ENCODE measurements at places on chromosomes 4 and X. TPM values are rescaled to one million over a fixed set of nuclear protein-coding genes. Genes with fewer than 3 reads are reported as not detected.

GRCh38 chr4:121226362-121226761 lies 62.2 kb upstream of the TNIP3 start:
- H3K27ac ChIP-seq: no peak overlapping the region
- no peaks in the 10 kb centered on the region for H3K27me3 ChIP-seq
- DNase-seq: no peak
- H3K4me1 ChIP-seq: no peaks in the 10 kb centered on the region

- H3K36me3 ChIP-seq: no peaks in the 10 kb centered on the region
- H3K4me3 ChIP-seq: no peak overlapping the region
- no peaks in the 10 kb centered on the region for H3K27me3 ChIP-seq
- no peaks in the 10 kb centered on the region for H3K4me1 ChIP-seq
- no peak overlapping the region for H3K27ac ChIP-seq
- no peak for DNase-seq
These were observed 167.9 kb downstream of the CORIN start for GRCh38 chr4:47669946-47670345.

DNA sequence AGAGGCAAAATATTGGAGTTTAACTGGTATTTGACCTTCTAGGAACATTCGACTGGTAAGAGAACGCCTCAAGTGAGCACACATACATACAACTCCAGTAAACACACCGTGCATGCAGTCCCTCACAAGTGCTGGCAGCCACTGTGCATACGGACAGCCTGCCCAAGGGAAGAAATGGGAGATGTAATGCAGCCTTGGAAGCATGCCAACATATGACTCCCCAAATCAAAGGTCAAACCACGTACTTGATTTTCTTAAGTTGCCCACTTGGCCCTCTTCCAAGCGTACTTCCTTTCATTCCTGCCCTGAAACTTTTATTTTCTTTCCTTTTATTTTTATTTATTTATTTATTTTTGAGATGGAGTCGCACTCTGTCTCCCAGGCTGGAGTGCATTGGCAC lies 206.6 kb downstream of the SPRY1 start:
- no peaks in the 10 kb centered on the region for H3K36me3 ChIP-seq
- no peak overlapping the region for H3K4me3 ChIP-seq
- H3K27me3 ChIP-seq: no peaks in the 10 kb centered on the region
- DNase-seq: no peak
- H3K4me1 ChIP-seq: peaks cover 19% of the 10 kb centered on the region

GRCh38 chr4:12978310-12978709 lies 505.8 kb downstream of the RAB28 start:
- H3K36me3 ChIP-seq: no peaks in the 10 kb centered on the region
- H3K27ac ChIP-seq: no peak overlapping the region
- H3K4me3 ChIP-seq: no peak overlapping the region

DNA sequence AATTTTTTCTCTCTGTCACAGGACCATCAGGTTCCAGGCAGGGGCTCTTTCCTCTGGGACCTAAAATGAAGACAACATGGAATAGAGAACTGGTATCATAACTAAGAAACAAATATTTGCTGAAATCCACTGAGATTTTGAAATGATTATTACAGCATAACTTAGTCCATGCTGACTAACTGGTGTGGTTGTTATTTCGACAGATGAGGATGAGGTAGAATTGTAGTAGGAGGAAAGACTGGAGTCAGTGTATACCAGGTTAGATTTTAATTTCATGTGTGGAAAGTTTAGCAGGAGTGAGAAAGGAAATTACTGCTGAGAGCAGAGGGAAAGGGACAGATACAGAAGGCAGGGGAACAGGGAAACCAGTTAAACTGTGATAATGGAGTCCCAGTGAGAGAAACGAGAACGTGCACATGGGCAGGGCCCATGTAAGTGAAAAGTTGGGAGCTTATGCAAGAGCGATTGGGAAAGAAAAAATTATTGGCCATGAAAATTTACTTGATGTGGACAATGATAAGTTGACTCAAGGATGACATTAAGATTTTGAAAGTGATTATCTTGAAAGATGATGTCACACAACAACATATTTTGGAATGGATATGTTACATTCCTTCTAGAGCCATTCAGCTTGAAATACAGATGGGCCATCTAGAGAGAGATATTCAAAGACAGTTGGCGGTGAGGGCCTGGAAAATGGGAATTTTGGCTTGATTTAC lies 98.7 kb upstream of the DDIT4L start:
- H3K27me3 ChIP-seq: no peaks in the 10 kb centered on the region
- H3K36me3 ChIP-seq: no peaks in the 10 kb centered on the region
- peak overlapping the region; percentile 62 for H3K27ac ChIP-seq
- no peak overlapping the region for H3K4me3 ChIP-seq
- peaks cover 34% of the 10 kb centered on the region for H3K4me1 ChIP-seq

GRCh38 chr4:10343656-10344055 lies 113.6 kb downstream of the ZNF518B start:
- H3K4me1 ChIP-seq: no peaks in the 10 kb centered on the region
- no peak overlapping the region for H3K4me3 ChIP-seq
- no peak overlapping the region for H3K27ac ChIP-seq
- no peak for DNase-seq

- H3K36me3 ChIP-seq: no peaks in the 10 kb centered on the region
- no peaks in the 10 kb centered on the region for H3K27me3 ChIP-seq
- no peak overlapping the region for H3K4me3 ChIP-seq
- no peak for DNase-seq
- H3K27ac ChIP-seq: no peak overlapping the region
These were observed 467.0 kb downstream of the PCDH18 start for GRCh38 chr4:137065311-137065710.

- H3K4me1 ChIP-seq: peaks cover 38% of the 10 kb centered on the region
- no peaks in the 10 kb centered on the region for H3K27me3 ChIP-seq
- peak overlapping the region; percentile 60 for H3K27ac ChIP-seq
These were observed 155.7 kb upstream of the MAP3K15 start for GRCh38 chrX:19670854-19671620.

DNA sequence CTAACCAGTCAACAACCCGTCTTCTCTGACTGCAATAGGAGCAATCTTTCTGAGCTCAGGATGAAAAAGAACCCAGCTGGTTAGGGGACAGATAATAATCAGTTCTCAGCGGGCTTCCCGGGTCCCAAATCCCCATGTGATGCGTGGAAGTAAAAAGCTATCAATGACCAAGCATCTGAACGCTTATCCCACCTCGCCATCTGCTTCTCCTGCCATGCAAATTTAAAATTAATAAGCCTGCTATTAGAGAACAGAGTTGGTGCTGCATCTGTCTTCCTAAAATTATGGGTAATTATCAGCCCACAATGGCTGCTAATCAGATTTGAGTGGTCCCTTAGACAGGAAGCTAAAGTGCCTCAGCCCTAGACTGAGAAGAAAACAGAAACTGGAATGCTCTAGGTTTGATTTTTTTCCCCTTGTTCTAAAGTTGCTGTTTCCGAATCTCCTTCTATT lies 37.5 kb downstream of the AFAP1 start:
- DNase-seq: no peak
- H3K4me3 ChIP-seq: no peak overlapping the region
- peaks cover 31% of the 10 kb centered on the region for H3K4me1 ChIP-seq
- no peaks in the 10 kb centered on the region for H3K27me3 ChIP-seq
- H3K36me3 ChIP-seq: peaks cover 7% of the 10 kb centered on the region

GRCh38 chr4:147580396-147580795 lies 36.8 kb upstream of the TMEM184C start:
- H3K4me1 ChIP-seq: peaks cover 19% of the 10 kb centered on the region
- DNase-seq: no peak
- H3K4me3 ChIP-seq: no peak overlapping the region

DNA sequence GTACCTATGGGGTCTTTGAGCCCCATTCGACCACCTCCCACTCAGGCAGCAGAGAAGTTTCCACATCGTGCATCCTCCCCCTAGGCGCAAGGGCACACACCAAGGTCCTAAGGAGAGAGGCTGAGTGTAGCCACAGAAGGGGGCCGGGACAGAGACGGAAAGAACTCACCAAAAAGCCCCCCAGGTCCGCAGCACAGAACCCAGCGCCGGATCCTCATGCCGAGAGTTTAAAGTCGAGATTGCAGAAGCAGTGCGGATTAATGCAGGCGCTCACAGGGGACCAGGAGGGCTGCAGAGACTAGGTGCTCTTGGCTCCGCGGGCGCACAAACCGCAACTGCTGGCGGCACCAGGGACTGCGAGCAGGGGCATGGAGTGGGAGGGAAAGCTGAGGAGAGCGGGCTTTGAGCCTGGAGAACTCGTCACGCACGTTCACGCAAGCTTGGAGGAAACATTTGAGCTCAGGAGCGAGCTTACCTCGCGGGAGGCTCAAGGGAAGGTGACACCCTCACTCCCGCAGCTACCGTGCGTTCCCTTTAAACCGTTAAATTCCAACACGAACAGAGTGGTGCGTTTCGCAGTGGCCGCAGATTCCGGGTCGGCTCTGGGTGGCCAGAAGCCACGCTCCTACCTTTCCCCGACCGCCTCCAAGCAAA lies 8.5 kb downstream of the NKX3-2 start:
- H3K36me3 ChIP-seq: no peaks in the 10 kb centered on the region
- H3K27me3 ChIP-seq: no peaks in the 10 kb centered on the region
- DNase-seq: no peak
- no peaks in the 10 kb centered on the region for H3K4me1 ChIP-seq

GRCh38 chr4:1512051-1512737 lies 106.0 kb upstream of the NKX1-1 start:
- no peaks in the 10 kb centered on the region for H3K27me3 ChIP-seq
- no peak for DNase-seq
- H3K4me3 ChIP-seq: no peak overlapping the region
- H3K36me3 ChIP-seq: no peaks in the 10 kb centered on the region

DNA sequence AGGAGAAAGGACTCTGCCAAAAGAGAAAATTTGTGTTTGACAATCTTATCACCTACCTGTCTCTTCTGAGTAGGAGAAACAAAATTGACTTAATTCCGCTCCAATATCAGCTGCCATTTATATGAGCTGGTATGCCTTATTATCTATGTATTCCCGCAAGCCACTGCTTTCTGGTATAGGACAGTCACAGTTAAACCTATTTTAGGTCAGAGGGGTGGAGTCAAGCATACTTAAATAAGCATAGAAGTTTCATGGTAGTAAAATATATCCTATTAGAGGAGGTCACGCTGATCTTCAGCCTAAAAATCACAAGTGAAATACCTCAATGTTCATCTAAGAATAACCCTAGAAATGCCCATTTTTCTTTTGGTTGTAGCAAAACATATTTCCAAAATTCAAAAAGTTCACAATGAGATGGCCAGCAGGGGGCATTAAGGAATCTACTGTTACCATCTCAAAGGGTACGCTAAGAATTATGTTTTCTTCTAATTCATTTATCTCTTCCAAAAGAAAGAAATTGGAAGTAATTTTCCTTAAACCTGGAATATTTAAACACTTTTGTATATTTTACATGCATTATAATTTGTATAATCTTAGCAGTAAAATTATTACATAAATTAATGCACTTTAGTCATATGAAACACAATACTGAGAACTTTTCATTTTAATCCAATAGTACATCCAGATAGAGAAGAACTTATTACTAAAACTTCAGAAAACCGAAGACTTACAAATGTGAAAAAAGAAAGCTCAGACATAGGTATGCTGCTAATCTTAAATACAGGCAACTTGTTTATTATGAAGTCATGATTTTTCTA lies 10.5 kb downstream of the PPAT start:
- H3K4me3 ChIP-seq: no peak overlapping the region
- no peaks in the 10 kb centered on the region for H3K27me3 ChIP-seq
- H3K4me1 ChIP-seq: no peaks in the 10 kb centered on the region
- no peaks in the 10 kb centered on the region for H3K36me3 ChIP-seq
- peak; percentile 26 for DNase-seq

DNA sequence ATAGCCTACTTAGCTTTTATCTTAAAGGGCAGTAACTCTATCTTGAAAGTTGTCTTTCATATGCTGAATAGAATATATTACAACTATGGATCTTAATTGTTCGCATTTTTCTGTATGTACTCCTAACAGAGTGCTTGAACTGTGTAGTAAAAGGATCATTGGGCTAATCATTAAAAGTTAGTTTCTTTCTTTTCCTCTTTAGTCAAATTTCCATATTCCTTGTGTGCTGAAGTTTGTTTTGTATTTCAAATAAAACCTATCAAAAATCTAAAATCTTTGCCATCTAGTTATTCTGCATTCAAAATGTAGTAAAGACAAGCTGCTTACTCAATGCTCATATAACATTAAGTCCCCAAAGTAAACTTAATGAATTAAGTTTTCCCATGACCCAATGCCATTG lies 182.7 kb downstream of the HTR2C start:
- H3K36me3 ChIP-seq: no peaks in the 10 kb centered on the region
- H3K27ac ChIP-seq: no peak overlapping the region
- no peak for DNase-seq

GRCh38 chr4:24473309-24473721 lies 111.0 kb downstream of the DHX15 start:
- no peak for DNase-seq
- peak overlapping the region; percentile 39 for H3K4me3 ChIP-seq
- H3K36me3 ChIP-seq: no peaks in the 10 kb centered on the region
- H3K27me3 ChIP-seq: peaks cover 24% of the 10 kb centered on the region

DNA sequence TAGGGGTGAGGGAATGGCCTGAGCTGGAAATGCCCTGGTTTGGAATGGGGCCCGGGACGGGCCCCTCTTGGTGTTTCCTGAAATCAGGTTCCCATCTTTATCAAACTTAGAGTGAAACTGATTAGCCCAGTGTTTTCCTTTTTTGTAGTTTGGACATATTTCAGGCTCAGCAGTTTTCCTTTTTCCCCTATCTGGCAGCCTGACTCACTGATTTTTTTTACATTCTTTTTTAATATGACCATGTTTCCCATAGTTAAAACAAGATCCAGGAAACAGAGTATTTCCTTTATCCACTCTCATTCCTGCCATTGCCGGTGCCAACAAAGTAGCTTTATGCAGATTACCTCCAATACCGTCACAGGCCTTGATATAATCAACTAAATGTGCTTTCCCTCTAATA lies 20.5 kb upstream of the C4orf17 start:
- DNase-seq: no peak
- no peak overlapping the region for H3K4me3 ChIP-seq
- H3K27me3 ChIP-seq: no peaks in the 10 kb centered on the region
- H3K4me1 ChIP-seq: no peaks in the 10 kb centered on the region
- no peaks in the 10 kb centered on the region for H3K36me3 ChIP-seq

- DNase-seq: no peak
- H3K27me3 ChIP-seq: no peaks in the 10 kb centered on the region
- peak overlapping the region; percentile 67 for H3K27ac ChIP-seq
- H3K4me3 ChIP-seq: no peak overlapping the region
These were observed 193.9 kb upstream of the RPL34 start for GRCh38 chr4:108426493-108426892.

- no peak overlapping the region for H3K27ac ChIP-seq
- no peak for DNase-seq
- no peaks in the 10 kb centered on the region for H3K27me3 ChIP-seq
- no peaks in the 10 kb centered on the region for H3K4me1 ChIP-seq
- H3K36me3 ChIP-seq: no peaks in the 10 kb centered on the region
These were observed 149.1 kb downstream of the MAGEB17 start for GRCh38 chrX:16316331-16316730.

- no peaks in the 10 kb centered on the region for H3K36me3 ChIP-seq
- no peak for DNase-seq
- no peak overlapping the region for H3K4me3 ChIP-seq
- H3K27me3 ChIP-seq: no peaks in the 10 kb centered on the region
- peaks cover 18% of the 10 kb centered on the region for H3K4me1 ChIP-seq
These were observed 81.5 kb downstream of the COX18 start for GRCh38 chr4:72987741-72988729.

TKTL2 gene
- total RNA-seq: not detected

ENAM gene
- total RNA-seq: not detected

CDKL5 gene
- 3.8 TPM for total RNA-seq

ANKRD50 gene
- 15.2 TPM for total RNA-seq

CT45A1 gene
- not detected for total RNA-seq

Data from SJSA1 (cell line).